ENCODE measurements at places on chromosomes 13 and 19. TPM values are rescaled to one million over a fixed set of nuclear protein-coding genes. Genes with fewer than 3 reads are reported as not detected.

The ZNF486 gene
- 0.17 TPM for total RNA-seq

The MYH14 gene
- total RNA-seq, result 28.5 TPM

The METTL21C gene
- total RNA-seq, result not detected

The CFAP97D2 gene
- not detected for total RNA-seq

The MIR17HG gene
- 5.6 TPM for total RNA-seq

GRCh38 chr19:29003641-29004409 lies 209.1 kb downstream of the UQCRFS1 start:
- DNase-seq, result no peak
- no peaks in the 10 kb centered on the region for H3K36me3 ChIP-seq
- H3K4me1 ChIP-seq, result no peaks in the 10 kb centered on the region
- 0 out of 2 replicates have a peak, but pooled peaks cover 4% of the 10 kb centered on the region for H3K27me3 ChIP-seq
- no peak overlapping the region for H3K27ac ChIP-seq
- H3K4me3 ChIP-seq, result no peak overlapping the region

- H3K27me3 ChIP-seq, result peaks cover 14% of the 10 kb centered on the region
- H3K36me3 ChIP-seq, result no peaks in the 10 kb centered on the region
- peak overlapping the region; percentile 26 for H3K4me3 ChIP-seq
- H3K4me1 ChIP-seq, result no peaks in the 10 kb centered on the region
- DNase-seq, result peak; percentile 57
- no peak overlapping the region for H3K27ac ChIP-seq
Measured at GRCh38 chr19:850221-850978, 1.7 kb upstream of the ELANE start.

DNA sequence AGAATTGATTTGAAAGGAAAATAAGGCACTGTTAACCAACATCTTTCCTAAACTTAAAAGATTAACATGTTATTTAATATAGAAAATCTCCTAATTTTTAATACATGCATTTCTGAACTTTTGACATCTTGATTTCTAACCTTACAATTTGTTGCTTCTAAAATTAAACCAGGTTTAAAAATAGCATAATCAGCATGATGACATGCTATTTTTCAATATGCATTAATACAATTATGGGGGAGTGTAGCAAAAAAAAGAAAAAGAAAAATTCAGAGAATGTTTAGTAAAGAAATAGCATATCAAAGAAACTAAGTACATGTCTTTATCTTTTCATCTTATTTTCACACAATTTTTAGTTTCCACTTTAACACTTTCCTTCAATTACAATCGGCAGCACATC lies 98.7 kb downstream of the PCDH9 start:
- no peak for DNase-seq
- no peak overlapping the region for H3K27ac ChIP-seq
- H3K4me1 ChIP-seq, result no peaks in the 10 kb centered on the region
- no peak overlapping the region for H3K4me3 ChIP-seq
- H3K27me3 ChIP-seq, result no peaks in the 10 kb centered on the region
- no peaks in the 10 kb centered on the region for H3K36me3 ChIP-seq

GRCh38 chr13:18991060-18991459 lies 190.6 kb downstream of the TUBA3C start:
- H3K27ac ChIP-seq, result no peak overlapping the region
- DNase-seq, result no peak
- no peaks in the 10 kb centered on the region for H3K27me3 ChIP-seq
- H3K4me1 ChIP-seq, result no peaks in the 10 kb centered on the region

DNA sequence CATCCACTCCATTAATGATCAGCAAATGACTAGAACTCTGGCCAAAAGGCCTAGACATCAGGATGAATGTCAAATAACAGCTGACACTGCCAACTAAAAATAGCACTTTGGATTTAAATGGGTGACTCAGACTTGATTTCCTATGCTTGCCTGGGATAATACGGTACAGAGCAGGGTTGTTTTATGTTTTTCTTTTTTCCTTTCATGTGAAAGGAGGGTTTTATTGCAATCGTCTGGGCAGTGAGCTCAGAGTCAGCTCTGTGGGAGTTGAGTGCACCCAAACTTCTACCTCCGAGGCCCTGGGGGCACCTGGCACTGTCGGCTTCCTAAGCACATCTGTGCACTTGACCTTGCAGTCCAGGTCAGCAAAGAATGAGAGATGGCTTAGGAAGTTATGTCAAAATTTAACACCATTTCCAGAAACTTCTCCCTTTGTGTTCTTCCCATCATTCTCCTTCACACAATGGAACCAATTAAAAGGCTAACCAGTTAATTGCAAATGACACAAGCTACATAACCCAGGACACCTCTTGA lies 134.1 kb downstream of the LACC1 start:
- H3K27ac ChIP-seq, result no peak overlapping the region
- peak; percentile 33 for DNase-seq
- H3K27me3 ChIP-seq, result no peaks in the 10 kb centered on the region
- H3K4me1 ChIP-seq, result no peaks in the 10 kb centered on the region

GRCh38 chr13:113153810-113154748 lies 4.4 kb upstream of the PROZ start:
- H3K27ac ChIP-seq, result no peak overlapping the region
- DNase-seq, result peak; percentile 50
- peaks cover 16% of the 10 kb centered on the region for H3K4me1 ChIP-seq
- H3K36me3 ChIP-seq, result no peaks in the 10 kb centered on the region
- H3K27me3 ChIP-seq, result no peaks in the 10 kb centered on the region

- peaks cover 25% of the 10 kb centered on the region for H3K4me1 ChIP-seq
- H3K27ac ChIP-seq, result no peak overlapping the region
- no peaks in the 10 kb centered on the region for H3K27me3 ChIP-seq
- H3K36me3 ChIP-seq, result no peaks in the 10 kb centered on the region
Measured at GRCh38 chr19:48330012-48330681, 4.8 kb downstream of the EMP3 start.

GRCh38 chr19:18650021-18650390 lies 13.2 kb downstream of the KLHL26 start:
- DNase-seq, result no peak
- H3K27me3 ChIP-seq, result no peaks in the 10 kb centered on the region
- H3K27ac ChIP-seq, result no peak overlapping the region
- no peak overlapping the region for H3K4me3 ChIP-seq
- no peaks in the 10 kb centered on the region for H3K36me3 ChIP-seq

- peaks cover 51% of the 10 kb centered on the region for H3K27me3 ChIP-seq
- no peak overlapping the region for H3K27ac ChIP-seq
- no peak overlapping the region for H3K4me3 ChIP-seq
Measured at GRCh38 chr13:26847281-26847680, 86.7 kb upstream of the GPR12 start.

GRCh38 chr13:23996456-23996855 lies 99.2 kb upstream of the C1QTNF9B start:
- DNase-seq, result peak; percentile 15
- no peaks in the 10 kb centered on the region for H3K27me3 ChIP-seq
- no peaks in the 10 kb centered on the region for H3K36me3 ChIP-seq
- H3K4me3 ChIP-seq, result no peak overlapping the region

DNA sequence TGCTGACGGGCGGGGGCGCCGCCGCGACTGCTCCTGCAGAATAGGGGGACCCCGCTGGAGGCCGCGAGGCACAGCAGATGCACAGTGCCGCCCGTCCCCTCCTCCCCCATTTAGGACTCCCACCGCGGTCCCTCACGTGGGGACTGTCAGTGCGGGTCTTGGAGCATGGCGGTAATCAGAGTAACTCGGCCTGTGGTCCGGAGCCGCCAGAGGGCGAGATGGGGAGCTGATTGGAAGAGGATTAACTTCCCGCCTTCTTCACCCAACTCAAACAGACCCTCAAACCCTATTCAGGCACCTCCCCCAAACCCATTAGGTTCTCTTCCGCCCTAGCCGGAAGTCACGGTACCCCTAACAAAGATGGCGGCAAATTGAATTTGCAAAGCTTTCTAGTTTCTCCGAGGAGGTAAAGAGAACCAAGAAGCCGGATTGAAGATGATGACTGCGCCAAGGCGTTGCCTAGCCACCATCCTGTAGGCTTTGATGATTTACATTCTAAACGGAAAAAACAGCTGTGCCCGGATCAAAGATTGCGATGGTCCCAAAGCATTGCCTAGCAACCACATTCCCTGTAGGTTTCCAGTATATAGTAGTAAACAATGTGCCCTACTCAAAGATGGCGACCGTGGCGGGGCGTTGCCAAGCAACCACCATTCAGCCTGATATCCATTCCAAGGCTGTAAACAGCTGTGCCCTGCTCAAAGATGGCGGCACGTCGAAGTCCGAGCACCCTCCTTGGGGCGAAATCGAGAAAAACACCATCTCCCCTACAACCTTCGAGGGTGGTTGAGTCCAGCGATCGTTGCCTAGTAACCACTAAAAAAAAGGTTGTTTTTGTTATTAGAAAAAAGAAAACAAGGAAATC lies at the start of gene FUZ:
Gene FUZ, minus strand, starts transcription at position 296 of the 865 bp plus-strand sequence. Its CDS starts 186 bp downstream, at position 110.
- peak; percentile 97 for DNase-seq
- H3K4me3 ChIP-seq, result peak within 1 kb of the TSS; percentile 68
- peak within 1 kb of the TSS; percentile 51 for H3K27ac ChIP-seq
- H3K36me3 ChIP-seq, result no peaks in the 10 kb centered on the region
- peaks cover 28% of the 10 kb centered on the region for H3K4me1 ChIP-seq

GRCh38 chr13:82664183-82664582 lies 1218.1 kb downstream of the SLITRK1 start:
- H3K27me3 ChIP-seq, result no peaks in the 10 kb centered on the region
- no peaks in the 10 kb centered on the region for H3K36me3 ChIP-seq
- no peak for DNase-seq
- no peak overlapping the region for H3K27ac ChIP-seq
- H3K4me1 ChIP-seq, result no peaks in the 10 kb centered on the region

DNA sequence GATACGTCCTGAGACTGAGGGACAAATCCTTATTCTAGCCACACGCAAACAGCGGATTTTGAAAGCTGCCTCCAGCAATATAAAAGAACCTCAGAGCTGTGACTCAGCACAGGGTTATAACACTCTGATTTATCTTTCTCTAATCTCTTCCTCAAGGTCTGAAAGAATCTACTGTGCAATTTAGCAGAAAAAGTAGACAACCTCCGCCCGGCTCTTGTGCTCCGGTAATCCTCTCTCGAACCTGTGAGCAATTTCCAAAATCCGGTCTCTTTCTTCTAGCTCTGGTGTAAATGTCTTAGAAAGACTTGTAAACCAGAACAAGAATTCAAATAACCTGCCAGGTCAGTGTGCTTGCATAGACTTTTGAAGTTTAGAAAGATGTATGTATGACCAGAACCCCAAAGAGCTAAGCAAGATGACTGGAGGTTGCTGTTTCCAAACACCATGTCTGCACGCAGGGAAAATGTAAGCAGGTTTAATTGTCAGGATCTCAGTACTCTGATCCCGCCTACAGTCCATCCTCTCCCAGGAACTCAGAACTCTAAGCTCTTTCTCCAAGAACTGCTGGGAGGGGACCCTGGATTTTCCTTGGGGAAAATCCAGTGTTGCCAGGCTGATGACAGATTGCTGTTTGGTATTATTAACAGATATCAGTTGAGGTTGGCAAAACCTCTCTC lies 338.1 kb downstream of the RFC3 start:
- no peaks in the 10 kb centered on the region for H3K36me3 ChIP-seq
- no peaks in the 10 kb centered on the region for H3K27me3 ChIP-seq
- peak; percentile 88 for DNase-seq
- H3K4me3 ChIP-seq, result peak overlapping the region; percentile 51

GRCh38 chr13:39217471-39217870 lies 179.2 kb downstream of the NHLRC3 start:
- H3K4me1 ChIP-seq, result no peaks in the 10 kb centered on the region
- H3K36me3 ChIP-seq, result no peaks in the 10 kb centered on the region

GRCh38 chr19:36604656-36605100 lies 435 bp upstream of the ZNF382 start:
- H3K27ac ChIP-seq, result no peak overlapping the region
- no peaks in the 10 kb centered on the region for H3K4me1 ChIP-seq
- no peaks in the 10 kb centered on the region for H3K27me3 ChIP-seq
- H3K36me3 ChIP-seq, result no peaks in the 10 kb centered on the region
- H3K4me3 ChIP-seq, result peak overlapping the region; percentile 73

- H3K4me1 ChIP-seq, result no peaks in the 10 kb centered on the region
- DNase-seq, result peak; percentile 4
- no peaks in the 10 kb centered on the region for H3K27me3 ChIP-seq
- no peak overlapping the region for H3K27ac ChIP-seq
Measured at GRCh38 chr19:32748497-32748896, 28.9 kb downstream of the TDRD12 start.

GRCh38 chr13:99967869-99968520 lies 3.6 kb downstream of the ZIC5 start:
- H3K27me3 ChIP-seq, result peaks cover 63% of the 10 kb centered on the region
- no peak for DNase-seq
- H3K36me3 ChIP-seq, result no peaks in the 10 kb centered on the region
- H3K4me1 ChIP-seq, result no peaks in the 10 kb centered on the region
- H3K27ac ChIP-seq, result no peak overlapping the region
- peak overlapping the region; percentile 27 for H3K4me3 ChIP-seq

DNA sequence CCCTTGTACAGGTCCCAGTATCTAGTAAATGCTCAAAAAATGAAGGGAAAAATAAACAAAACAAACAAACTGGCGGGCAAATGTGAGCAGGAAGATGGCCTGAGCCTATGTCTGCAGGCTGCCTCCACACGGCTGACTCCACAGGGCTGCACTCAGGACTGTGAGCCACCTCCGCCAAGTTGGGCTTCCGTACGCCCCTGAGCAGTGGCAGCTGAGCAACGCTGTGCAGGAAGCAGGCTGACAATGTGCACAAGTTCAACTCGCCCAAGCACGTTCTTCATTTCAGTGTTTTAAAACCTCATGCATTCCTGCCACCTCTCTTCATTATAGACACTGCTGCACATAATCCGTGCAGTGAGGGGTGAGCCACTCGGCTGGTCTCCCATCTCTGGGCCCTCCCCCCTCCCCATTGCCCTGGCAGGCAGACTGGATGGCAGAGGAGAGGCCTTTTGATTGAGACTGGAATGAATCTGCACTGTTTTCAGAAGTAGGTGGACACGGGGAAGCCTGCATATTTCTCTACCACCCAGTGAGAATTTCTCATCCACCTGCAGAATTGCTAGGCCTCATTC lies 915.3 kb downstream of the UQCRFS1 start:
- no peaks in the 10 kb centered on the region for H3K4me1 ChIP-seq
- H3K27me3 ChIP-seq, result no peaks in the 10 kb centered on the region
- H3K36me3 ChIP-seq, result no peaks in the 10 kb centered on the region
- DNase-seq, result no peak

- H3K27ac ChIP-seq, result no peak overlapping the region
- no peaks in the 10 kb centered on the region for H3K36me3 ChIP-seq
- no peak for DNase-seq
- H3K27me3 ChIP-seq, result no peaks in the 10 kb centered on the region
Measured at GRCh38 chr13:113654175-113654560, 3.8 kb downstream of the ATP4B start.

GRCh38 chr13:42574011-42574410 lies at the start of gene TNFSF11:
Gene TNFSF11, plus strand, starts transcription at chr13:42574152. Its CDS starts 152 bp downstream, at chr13:42574304.
- H3K27ac ChIP-seq, result no peak within 1 kb of the TSS
- no peak within 1 kb of the TSS for H3K4me3 ChIP-seq
- no peak for DNase-seq

GRCh38 chr13:30466841-30467252 lies 1.1 kb upstream of the HMGB1 start:
- no peaks in the 10 kb centered on the region for H3K27me3 ChIP-seq
- peak overlapping the region; percentile 84 for H3K4me3 ChIP-seq

- no peak overlapping the region for H3K27ac ChIP-seq
- no peaks in the 10 kb centered on the region for H3K36me3 ChIP-seq
- DNase-seq, result peak; percentile 45
- no peak overlapping the region for H3K4me3 ChIP-seq
- H3K27me3 ChIP-seq, result peaks cover 54% of the 10 kb centered on the region
Measured at GRCh38 chr19:33740811-33741396, 55.8 kb upstream of the KCTD15 start.
